Left kidney (tissue), 8 donors: ENCODE measurements at places on chromosomes 7 and 10.
A peak's percentile ranks its signal among the peaks of the same experiment; 100 is the strongest.

GRCh38 chr10:5321273-5321672 lies 43.5 kb upstream of the UCN3 start:
- no peak for DNase-seq

DNA sequence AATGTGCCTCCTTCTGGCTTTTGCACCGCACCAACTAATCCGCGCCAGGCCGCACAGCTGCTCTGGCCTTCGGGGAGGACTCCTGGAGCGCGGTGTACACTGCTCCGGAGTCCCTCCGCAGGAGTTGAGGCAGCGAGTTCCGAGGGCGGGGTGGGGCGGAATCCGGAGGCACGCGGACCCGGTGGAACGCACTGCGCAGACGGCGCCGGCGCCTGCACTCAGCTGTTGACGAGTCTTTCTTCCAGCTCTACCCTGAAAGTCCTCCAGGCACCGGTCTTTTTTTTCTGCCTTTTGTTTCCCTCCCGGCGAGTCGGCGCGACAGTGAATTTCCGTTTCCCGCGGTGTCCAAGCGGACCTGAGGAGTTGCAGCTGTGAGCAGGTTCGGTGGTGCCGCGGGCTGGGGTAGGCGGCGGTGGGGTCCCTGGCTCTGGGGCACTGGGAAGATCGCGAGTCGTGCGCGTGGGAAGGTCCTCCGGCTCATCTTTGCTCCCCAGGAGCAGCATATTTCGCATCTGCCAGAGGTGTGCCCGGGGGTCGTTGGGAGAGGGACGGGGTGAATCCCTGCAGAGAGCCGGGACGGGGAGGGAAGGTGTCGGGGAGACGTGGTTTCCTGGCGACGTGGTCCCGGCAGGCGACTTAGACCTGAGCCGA lies 44.1 kb downstream of the SFTPD start:
- DNase-seq: peak; percentile 61

DNA sequence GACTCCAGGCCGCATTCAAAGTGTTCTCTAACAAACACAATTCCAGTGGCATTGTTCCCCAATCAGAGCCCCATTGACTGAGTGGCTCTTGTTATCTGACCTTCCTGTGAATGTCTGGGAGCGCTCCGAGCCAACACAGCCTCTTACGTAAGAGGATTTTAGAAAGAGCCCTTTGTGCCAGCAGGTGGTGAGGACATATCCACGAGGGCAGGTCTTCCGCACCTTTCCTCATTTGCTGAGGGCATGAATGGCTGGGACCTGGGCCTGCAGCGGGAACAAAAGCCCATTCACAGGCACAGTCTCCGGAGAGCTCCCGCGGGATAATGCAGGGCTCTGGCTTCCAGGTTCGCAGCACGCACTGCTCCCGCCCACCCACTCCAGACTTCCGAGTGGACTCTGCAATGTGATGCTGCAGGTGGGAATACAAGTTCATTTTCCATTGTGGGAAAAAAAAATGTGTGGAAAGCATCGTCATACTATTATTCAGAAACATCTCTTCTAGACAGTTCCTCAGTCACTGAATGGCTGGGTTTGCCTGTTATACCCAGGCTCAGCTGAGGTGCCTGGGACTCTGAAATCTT lies 295.0 kb upstream of the IGFBP3 start:
- DNase-seq: no peak

DNA sequence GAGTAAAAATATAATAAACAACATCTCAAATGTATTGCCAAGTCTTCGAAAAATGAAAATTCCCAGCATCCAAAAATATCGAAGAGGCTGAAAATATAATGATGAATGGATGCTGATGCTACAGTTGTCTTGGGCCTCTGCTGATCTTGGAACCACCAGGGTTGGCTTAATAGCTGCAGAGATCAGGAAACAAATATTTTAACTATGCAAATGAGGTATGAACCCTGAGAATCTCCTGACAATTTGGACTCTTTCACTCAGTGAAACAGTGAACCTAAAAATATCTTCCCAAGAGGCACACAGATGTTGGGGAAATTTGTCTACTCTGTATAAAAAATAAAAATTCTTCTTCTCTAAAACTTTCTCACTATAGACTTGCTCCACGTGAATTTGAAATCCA lies 97.7 kb upstream of the EGFR start:
- DNase-seq: no peak

DNA sequence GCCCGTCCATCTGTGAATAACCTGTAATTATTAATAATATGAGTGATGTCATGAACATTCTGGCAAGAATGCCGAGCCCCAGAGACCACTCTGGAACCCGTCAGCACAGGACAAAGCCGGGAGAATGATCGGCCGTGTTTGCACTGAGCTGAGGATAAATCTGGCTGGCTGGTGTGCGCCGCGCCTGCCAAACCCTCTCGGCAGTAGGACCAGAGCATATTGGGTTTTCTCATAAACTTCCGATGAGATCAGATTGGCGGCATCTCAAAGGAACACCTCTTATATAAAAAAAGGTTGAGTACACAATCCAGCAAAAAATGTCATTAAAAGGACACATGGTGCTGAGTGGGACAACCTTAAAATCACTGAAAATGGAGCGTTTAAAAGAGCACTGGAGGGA lies 296.0 kb upstream of the MKI67 start:
- DNase-seq: no peak

DNA sequence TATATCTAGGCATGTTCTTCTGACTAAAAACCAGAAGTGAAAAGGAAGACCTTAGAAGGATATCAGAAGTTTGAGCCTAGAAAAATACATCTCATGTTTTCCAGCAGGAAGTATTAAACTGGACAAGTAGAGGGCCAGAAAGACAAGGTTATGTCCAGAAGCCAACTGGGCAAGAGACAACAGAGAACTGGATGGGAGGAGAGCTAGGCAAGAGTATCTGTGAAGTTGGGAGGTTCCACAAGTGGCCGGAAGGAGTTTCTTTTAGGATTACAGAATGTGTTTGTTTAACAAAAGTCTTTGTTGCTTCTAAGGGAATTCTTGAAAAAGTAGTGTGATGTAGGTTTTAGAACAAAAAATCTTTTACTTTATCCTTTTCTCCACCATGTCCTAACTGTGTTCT lies 86.4 kb downstream of the CYP26A1 start:
- DNase-seq: no peak

DNA sequence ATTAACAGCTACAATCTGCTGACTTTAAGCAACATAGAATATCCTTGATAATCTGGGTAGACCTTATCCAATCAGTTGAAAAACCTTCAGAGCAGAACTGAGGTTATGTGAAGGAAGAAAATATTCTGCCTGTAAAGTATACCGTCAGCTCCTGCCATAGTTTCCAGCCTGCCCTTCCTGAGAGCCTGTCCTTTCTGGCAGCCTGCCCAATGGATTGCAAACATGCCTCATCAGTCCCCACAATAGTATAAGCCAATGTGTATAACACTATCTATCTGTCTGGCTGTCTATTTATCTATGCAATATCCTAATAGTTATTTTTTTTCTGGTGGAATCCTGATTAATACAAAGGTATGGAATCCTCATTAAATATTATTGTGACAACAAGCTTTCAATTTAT lies 489.2 kb upstream of the KCND2 start:
- DNase-seq: peak; percentile 0
